ENCODE measurements at places on chromosomes 4 and X.

- no peak for DNase-seq
These were observed 7.9 kb upstream of the CPLX1 start for GRCh38 chr4:833731-834367.

- no peak for DNase-seq
These were observed 294.9 kb downstream of the BCOR start for GRCh38 chrX:39802908-39803307.

GRCh38 chr4:2075171-2075986, 16.3 kb downstream of the NAT8L start:
- DNase-seq = no peak

GRCh38 chr4:156815717-156816359, 155.8 kb downstream of the PDGFC start:
- DNase-seq = no peak

DNA sequence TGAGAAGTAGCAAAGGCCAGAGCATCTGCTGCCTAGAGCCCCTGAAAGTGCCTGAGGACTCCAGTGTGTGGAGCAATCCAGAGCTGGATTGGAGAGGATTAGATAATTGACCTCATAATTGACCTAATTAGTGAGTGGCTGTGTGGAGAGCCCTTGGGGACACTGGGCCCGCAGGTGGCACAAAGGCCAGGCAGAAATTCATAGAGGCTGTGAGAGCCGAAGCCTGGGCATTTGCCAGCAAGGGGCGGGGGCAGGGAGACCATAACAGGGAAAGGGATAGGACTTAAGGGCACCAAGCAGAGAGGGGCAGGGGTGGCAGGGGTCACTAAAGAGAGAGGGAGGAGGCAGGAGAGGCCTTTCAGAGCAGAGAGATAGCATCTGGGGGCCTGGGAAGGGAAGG, 45.3 kb downstream of the EFNB1 start:
- no peak for DNase-seq

- no peak for DNase-seq
These were observed 36.8 kb downstream of the FABP2 start for GRCh38 chr4:119284876-119285780.

- DNase-seq = no peak
These were observed 30.8 kb downstream of the CEP135 start for GRCh38 chr4:55979562-55979961.

GRCh38 chr4:153728660-153729059, 31.2 kb downstream of the RNF175 start:
- no peak for DNase-seq

DNA sequence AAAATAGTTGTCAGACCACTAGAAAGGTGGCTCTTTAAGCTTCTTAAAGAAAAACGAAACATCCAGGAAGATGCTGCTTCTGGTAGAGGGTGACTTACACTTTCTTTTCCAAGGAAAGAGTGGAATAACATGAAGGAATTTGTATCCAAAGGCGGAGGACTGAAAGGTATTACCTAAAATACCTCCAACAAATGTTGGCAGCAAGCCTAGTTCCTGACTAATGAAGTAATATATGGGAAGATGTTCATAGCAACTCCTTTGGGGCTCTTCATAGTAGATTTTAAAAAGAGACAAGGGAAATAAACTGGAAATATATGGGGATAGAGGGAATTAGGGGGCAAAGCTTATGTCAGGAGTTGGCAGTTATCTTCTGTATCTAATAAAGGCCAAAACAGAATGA, 116.2 kb downstream of the AASDH start:
- DNase-seq = no peak

DNA sequence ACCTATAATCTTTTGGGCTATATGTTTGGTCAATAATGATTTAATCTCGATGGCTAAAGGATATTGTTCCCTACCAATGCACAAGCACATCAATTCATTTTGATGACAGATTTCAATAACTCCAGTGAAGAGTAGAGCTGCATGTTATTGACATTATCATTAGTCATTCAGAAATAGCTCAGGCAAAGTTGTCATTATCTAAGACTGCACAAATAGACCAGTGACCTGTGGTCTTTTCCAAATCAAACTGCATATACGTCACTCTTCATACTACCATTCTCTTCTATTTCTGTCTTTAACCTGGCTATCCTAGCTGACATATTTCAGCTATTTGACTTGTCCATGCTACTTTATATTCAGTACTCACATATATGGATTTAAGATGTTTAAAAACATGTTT, 1050.8 kb downstream of the C4orf33 start:
- no peak for DNase-seq

GRCh38 chrX:149829751-149830191, 48.0 kb downstream of the MAGEA9 start:
- peak; percentile 26 for DNase-seq

GRCh38 chr4:70637239-70637913, 8.8 kb downstream of the ENAM start:
- DNase-seq = no peak

DNA sequence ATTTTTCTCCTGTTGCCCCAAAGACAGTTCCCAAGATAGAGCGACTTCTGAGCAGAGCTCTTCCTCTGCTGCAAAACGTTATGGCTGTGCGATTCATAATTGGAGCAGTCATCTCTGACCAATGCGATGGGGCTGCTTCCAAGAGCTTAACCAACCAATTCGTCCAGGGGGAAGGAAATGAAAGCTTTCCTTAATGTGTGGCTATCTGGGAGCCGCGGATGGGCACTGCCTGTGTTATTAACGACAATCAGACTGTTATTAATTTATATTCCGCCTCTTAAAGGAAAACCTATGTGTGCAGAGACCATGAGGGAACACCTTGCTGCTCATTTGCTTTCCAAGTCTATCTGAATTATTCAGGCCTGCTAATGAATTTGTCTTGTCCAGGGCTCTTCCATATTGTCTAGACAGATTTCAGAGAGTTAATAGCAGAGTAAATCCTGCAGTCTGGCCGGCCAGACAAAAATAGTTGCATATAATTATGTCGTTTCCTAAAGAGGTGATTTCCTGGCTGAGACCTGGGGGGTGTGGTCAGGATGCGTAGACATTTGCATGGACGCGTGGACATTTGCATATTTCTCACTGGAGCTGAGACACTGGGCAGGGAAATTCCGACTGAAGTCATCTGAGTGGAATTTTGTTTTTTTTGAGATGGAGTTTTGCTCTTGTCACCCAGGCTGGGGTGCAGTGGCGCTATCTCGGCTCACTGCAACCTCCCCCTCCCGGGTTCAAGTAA, 135.4 kb downstream of the HMX1 start:
- no peak for DNase-seq

- peak; percentile 48 for DNase-seq
These were observed 134.2 kb downstream of the EIF4E start for GRCh38 chr4:98794565-98795205.

Data from non-pigmented ciliary epithelial cell (primary cell).